ENCODE measurements at places on chromosomes 1 and 21.

GRCh38 chr1:170836141-170836540 lies 99.2 kb upstream of the MROH9 start:
- DNase-seq: peak; percentile 16

DNA sequence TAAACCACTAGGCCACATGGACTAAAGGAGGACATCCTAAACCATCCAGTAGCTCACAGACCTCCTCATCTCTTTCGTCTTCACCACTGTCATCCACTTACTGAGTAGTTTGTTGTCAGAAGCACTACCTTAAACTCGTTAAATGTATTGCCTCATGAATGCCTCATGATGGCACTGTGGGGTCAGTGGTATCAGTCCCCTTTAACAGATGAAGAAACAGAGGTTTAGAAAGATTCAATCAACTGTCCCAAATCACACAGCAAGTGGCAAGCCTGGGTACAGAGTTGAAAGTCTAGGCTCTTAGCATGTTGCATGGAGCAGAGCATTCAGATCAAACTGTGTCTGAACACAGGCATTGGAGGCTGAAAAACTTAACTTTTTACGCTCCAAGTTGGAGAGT lies 183.6 kb upstream of the KIAA0040 start:
- no peak for DNase-seq

DNA sequence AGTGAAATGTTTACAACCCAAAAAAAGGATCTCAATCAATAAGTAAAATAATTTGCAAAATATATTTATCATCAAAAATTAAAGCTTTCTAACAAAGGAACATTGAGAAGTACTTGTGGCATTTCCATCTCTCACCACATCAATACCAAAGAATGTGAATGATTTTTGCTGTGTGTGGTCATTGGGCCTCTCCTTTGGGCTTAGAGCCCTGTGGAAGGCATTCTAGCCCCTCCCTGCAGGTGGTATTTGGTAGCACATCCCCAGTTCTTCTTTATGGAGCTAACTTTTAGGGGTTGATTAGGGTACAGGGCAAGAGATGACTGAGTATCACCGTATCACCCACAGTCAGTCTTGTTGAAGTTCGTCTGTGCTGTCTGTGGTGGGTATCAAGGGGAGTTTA lies 294.1 kb upstream of the SGIP1 start:
- DNase-seq: no peak

DNA sequence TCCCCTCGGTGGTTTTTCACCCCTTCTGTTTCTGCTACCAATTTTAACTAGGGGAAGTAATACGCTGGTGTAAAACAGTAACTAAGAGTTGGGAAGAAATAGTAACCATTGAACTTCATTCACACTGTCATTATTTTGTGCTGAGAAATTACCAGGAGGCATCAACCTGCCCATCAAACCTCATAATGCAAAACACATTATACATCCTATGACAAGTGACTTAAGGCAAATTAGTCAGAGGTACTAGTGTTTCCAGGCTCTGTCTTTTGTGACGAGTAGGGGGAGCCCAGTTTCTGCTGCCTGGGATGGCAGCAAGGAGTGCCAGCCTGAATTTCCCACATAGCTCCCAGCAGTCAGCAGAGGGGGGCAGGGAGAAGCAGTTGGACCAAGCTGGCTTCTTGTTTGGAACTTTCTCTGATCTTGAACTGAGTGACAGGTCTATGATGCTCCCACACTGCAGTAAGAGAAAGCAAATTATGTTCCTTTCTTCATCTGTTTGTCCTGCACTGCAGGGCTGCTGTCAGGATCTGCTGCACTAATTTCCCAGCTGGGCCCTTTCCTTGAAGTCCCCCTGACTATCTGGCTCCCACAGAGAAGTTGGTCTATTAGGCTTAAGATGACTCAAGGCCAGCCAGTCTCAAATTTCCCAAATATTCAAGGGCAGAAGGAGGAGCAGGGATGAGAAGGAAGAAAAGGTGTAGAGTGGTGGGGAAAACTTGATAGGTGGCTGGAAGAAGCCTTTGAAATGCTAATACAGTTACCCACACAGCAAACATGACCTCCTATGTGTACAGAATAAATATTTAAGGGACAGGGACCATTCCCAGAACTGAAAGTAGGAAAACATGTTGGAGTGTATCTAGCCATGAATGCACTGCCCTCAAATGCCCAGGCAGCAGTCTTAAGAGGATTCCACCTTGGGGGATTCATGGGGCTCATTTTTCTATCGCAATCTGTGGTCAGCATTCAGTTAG lies 322.8 kb downstream of the SEC16B start:
- DNase-seq: no peak

DNA sequence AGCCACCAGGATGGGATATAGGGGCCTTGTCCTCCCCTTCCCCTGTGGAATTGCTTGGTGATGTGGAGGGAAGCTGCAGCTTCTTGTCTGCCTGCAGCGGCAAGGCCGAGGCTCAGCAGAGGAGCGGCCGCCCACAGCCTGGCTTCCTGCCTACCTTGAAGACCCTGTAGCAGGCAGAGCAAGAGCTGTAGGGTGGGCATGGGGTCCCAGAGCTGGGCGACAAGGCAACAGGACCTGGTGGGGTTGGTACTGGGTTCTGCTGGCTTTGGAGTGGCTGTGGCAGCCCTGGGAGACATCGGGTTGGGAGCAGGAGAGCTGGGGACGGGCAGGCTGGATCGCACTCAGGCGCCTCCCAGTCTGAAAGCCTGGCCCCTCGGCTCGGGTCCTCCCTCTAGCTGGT lies 5.7 kb upstream of the GPR153 start:
- no peak for DNase-seq

GRCh38 chr1:51242546-51242945 lies 6.5 kb downstream of the RNF11 start:
- no peak for DNase-seq

- DNase-seq: no peak
Measured at GRCh38 chr1:67214420-67215174, 48.3 kb downstream of the IL23R start.

DNA sequence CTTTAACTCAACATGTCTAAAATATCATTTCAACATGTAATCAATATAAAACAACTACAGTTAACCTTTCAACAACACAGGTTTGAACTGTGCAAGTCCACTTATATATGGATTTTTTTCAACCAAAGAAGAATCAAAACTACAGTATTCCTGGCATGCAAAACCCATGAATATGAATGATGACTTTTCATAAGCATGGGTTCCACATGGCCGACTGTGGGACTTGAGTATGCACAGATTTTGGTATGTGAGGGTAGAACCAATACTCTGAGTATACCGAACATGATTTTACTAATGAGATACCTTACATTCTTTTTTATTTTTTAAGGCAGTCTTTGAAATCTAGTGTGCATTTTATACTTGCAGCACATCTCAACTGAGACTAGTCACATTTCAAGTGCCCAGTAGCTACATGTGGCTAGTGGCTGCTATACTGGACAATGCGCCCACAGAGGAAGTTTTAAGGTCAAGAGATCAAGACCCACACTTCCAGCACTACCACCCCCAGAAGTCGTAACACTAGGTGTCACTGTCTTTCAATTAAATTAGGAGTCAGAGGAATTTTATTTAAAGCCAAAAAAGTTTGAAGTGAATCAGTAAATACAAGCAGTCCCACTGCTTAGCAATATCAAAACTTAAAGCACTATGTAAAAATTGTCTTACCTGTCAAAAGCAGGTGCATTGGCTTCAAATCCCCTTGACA lies 40.0 kb downstream of the SYNJ1 start:
- DNase-seq: no peak

DNA sequence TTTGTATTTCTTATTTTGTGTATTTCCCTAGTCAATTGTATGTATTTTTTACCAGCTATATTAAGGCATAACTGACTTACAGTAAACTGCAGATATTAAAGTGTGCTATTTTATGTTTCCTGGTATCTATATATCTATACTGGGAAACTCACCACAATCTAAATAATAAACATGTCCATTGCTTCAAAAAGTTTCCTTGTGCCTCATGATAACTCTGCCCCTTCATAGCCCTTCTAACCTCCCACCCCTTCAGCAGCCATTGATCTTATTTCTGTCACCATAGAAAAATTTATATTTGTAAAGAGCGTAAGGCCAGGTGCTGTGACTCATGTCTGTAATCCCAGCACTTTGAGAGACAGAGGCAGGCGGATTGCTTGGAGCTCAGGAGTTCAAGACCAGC lies 9.3 kb upstream of the RRP15 start:
- no peak for DNase-seq

DNA sequence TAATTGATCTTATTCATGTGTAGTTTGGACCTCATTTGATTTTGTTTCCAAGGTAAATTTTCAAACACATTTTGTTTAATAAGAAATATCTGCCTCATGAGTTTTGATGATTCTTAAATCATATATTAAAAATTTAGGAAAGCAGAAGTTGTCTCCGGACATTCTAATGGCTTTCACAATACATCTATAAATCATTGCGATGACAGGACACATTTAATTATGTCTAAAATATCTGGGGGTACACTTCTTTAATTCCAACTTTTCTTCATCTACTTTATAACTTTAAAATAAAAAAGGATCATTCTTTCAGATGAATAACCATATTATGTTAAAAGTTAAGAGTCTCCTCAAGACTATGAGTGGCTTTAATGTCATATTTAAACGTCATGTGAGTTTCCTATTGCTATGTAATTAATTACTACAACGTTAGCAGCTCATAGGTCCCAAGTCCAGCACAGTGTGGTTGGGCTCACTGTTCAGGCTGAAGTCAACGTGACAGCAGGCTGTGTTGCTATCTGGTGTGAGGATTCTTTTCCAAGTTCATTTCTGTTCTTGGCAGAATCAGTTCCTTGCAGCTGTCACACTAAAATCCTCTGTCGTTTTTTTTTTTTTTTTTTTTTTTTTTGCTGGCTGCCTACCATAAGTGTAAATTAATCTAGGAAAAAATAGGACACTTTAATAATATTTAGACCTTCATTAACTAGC lies 893.5 kb downstream of the LTN1 start:
- no peak for DNase-seq

DNA sequence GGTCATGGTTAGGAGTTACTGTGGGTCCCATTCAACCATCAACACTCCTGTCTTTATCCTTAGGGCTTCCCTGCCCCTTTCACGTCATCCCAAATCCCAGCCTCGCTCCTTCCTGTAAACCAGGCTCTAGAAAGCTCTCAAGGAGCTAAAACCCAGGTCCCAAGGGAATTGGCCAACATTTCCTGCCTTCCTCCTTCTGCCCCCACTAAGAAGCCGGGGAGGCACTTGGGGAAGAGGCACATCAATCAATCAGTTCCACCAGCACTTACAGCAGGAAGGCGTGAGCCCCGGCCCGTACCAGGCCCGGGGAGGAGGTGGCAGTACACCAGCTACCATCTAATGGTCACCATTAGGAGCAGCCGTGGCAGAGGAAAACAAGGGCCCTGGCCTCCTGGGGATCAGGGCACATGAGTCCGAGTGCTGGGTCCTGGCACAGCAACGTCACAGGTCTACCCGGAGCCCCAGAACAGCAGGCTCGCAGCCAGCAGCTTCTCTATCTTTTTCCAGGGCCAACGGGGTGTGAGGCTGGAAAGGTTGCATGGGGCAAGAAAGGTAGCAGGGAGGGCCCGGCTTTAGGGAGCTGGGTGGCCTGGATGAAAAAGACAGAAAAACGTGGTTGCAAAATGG lies 108.6 kb downstream of the CASZ1 start:
- DNase-seq: peak; percentile 8

GRCh38 chr21:44924606-44925377 lies 4.1 kb upstream of the ITGB2 start:
- DNase-seq: peak; percentile 62

DNA sequence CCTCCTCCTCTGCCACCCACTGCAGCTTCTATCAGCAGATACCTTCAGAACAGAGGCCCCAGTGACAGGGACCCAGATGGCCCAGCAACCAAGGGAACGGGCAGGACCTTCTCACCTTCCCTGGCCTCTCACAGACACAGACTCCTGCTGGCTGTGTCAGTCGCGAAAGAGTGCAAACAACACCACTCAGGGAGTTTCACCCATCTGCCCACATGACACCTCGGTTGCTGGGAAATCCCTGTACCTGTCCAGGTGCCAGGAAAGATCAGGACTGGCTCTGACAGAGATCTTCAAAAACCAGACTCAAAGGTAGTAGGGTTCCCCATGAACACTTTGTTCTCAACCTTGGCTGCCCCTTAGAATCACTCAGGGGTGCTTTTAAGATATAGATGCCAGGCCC lies 83.5 kb upstream of the HIVEP3 start:
- no peak for DNase-seq

DNA sequence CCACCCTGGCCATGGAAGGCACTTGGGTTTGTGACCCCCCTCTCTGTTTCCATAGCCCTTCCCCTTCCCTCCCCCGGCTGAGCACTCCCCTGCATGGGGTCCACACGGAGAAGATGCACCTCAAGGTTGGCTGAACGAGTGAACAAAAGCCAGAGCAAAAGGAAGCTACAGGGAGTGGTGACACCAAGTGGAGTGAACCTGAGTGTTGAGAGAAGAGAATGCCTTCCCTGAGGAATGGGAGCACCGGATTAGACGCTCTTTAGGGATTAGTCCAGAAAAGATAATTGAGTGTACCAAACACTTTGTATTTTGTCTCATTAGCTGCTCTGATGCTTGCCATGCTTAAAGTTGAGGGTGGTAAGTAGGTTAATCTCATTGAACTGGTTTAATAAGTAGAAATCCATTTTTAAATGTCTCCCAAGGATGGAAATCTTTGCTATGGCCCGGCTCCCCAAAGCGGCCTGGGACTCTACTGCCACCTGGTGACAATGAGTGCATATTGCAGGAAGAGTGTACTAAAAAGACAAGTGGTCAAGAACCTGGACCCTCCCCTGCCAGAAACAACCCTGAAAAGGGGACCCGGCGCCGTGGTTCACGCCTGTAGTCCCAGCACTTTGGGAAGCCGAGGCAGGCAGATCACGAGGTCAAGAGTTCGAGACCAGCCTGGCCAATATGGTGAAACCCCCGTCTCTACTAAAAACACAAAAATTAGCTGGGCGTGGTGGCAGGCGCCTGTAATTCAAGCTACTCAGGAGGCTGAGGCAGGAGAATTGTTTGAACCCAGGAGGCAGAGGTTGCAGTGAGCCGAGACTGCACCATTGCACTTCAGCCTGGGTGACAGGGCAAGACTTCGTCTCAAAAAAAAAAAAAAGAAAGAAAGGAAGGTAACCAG lies 150.6 kb upstream of the ZC3H12A start:
- DNase-seq: no peak
